ENCODE measurements at places on chromosomes 16 and 17.

DNA sequence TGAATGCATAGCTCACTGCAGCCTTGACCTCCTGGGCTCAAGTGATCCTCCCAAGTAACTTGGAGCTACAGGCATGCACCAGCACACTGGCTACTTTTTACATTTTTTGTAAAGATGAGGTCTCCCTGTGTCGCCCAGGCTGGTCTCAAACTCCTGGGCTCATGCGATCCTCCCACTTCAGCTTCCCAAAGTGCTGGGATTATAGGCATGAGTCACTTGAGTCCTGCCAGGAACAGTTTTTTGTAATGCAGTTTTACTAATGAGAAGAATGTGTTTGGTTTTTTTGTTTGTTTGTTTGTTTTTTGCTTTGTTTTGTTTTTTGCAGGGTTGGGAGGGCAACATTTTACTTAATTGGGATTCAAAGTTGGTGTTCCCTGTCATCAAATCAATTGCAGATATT, 22.2 kb downstream of the SOST start:
- no peak for DNase-seq

DNA sequence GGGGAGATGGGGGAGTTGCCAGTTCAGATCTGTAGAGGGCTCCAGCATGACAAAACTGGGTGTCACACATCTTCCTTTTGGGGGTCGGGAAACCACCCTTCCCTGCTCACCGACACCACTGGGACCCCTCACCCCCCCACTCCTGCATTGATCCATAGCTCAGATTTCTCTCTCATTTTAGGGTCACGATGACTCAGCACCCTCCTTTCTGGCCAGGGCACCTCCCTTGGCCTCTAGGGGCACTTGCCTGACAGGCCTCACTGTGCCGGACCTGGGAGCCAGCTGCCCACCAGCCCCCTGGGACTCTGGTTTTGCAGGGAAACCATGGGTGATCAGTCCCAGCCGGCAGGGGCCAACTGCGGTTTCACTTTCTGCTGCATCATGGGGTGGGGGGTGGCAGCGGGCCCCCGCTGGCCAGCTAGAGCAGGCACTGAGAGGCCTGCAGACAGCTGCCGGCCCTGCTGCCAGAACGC, 239.4 kb downstream of the MRTFB start:
- peak; percentile 51 for DNase-seq

- no peak for DNase-seq
These were observed 60.7 kb upstream of the METRNL start for GRCh38 chr17:83018658-83019193.

GRCh38 chr17:65785109-65785508, 223.7 kb upstream of the AXIN2 start:
- DNase-seq: peak; percentile 95

Data from HepG2 (cell line).